ENCODE measurements at places on chromosomes 1 and 21.

GRCh38 chr1:25573591-25573930, 30.2 kb downstream of the LDLRAP1 start:
- DNase-seq, result no peak

GRCh38 chr21:33949516-33950430, 34.2 kb upstream of the ATP5PO start:
- peak; percentile 84 for DNase-seq

- no peak for DNase-seq
Measured at GRCh38 chr1:195735140-195735539, 873.1 kb downstream of the KCNT2 start.

- DNase-seq, result no peak
Measured at GRCh38 chr21:43812139-43812821, 22.9 kb downstream of the RRP1 start.

- peak; percentile 74 for DNase-seq
Measured at GRCh38 chr1:52633291-52633754, 355 bp downstream of the SHISAL2A start.

- peak; percentile 53 for DNase-seq
Measured at GRCh38 chr1:234975122-234975940, 153.3 kb downstream of the TOMM20 start.

DNA sequence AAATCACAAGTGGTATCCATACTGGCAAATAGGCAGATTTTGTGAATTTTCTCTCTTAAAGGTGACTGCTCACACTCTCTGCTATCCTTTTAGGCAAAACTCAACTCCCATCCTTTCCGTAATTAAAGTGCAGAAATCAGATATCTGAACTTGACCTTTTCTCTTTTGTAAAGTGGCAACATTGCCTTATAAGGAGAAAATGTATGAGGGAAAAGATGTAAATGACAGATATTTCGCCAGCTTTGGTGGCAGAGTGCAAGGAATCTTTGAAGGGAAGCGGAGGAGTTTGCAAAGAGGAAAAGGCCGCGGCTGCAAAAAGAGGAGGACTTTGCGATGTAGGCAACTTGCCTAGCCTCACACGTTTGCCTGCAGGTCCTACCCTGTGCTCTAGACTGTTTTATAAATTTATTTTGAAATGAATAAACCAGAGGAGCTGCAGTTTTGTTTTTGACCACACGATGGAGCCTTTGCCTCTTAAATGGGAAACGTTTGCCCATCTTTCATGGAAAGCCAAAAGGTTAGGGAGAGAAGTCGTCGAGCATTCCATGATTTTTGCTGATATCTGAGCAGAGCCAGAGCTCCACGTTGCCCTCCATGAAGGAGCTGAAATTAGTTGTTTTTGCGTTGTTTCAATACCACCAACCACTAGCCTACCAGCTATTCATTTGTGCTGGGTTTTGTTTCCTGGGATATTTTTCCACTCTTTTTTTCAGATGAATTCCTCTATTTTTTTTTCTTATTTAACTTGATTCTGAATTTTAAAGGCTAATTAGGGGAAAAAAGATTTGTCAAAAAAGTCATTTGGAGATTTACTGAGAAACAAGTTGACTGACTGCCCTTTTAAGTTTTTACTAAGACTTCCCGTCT, 242.3 kb downstream of the LMX1A start:
- DNase-seq, result no peak

DNA sequence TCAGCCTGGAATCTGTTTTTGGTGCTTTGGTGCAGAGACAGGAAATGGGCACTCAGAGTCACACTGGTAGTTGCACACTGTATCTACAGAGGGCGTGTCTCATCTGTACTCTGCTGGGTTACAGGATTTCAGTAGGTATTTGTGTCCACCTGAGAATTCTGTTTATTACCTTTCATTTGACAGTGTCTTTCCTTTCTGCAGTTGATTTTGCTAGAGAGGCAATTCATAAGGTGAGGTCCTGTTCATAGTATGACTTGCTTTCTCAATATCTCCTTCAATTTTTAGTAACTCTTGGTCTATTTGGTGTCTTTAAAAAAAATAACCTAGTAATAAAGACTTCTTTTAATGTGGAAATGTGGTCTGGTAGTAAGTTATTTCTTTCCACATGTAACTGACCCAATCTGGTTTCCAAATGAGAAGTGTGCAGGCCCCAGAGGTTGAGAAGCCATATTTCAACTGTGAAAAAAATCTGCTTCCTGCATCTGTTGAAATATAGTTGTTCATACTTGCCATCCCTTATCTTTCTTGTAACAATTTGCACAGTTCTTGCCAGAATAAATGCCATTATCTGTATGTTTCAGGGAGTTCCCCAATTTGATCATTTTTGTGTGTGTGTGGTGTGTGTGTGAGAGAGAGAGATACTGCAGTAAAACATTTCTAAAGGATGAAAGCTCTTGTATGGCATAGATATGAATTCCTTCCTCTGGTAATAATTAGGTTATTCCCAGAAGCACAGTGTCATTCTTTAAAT, 78.4 kb upstream of the DNAJC6 start:
- no peak for DNase-seq
